ENCODE measurements at places on chromosomes 3 and 15. TPM values are rescaled to one million over a fixed set of nuclear protein-coding genes. Genes with fewer than 3 reads are reported as not detected.
A peak's percentile ranks its signal among the peaks of the same experiment; 100 is the strongest.

DNA sequence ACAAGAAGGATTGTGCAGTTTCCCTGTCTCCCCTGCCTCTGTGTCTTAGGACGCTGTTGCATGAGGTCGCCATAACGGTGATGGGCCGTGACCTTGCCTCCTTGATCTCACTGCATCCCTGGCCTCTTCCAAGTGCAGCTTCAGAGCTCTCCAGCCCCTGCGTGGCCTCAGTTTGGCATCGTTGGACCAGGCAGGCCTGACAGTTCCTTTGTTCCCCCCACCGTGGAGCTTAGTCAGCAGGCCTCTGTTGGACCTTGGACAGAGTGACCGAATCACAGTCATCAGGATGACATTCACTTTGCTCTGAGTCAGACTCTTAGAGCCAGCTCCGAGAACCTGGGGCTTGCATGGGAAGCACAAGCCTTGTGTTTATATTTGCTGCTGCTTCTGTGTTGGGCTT lies 139.4 kb downstream of the OPA1 start:
- peaks cover 14% of the 10 kb centered on the region for H3K27me3 ChIP-seq
- H3K4me1 ChIP-seq: no peaks in the 10 kb centered on the region
- no peak overlapping the region for H3K27ac ChIP-seq

GRCh38 chr3:50264383-50264963 lies 4.5 kb upstream of the SEMA3B start:
- peaks cover 16% of the 10 kb centered on the region for H3K27me3 ChIP-seq
- no peak overlapping the region for H3K27ac ChIP-seq
- no peaks in the 10 kb centered on the region for H3K4me1 ChIP-seq
- no peaks in the 10 kb centered on the region for H3K36me3 ChIP-seq
- no peak overlapping the region for H3K4me3 ChIP-seq

DNA sequence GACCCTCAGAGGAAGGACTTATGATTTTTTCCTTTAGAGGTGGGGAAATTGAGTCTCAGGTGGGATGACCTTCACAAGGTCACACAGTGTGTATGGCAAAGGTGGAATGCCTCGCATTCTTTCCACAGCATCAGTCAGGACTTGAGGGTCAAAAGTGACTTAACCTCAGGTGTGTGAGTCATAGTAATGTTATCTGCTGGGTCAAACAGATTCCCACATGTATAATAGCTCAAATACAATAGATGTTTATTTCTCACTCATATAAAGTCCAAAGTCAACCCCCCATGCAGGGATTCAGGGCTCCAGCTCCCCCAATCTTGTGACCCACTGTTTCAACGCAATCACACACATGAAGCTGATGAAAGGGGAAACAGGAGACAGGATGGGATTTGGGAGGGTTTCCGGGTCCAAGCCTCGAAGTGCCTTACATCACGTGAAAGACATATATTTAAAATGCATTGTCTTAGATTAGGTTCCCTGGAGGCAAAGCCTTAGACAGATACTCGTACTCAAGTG lies 34.0 kb upstream of the CCDC174 start:
- no peaks in the 10 kb centered on the region for H3K36me3 ChIP-seq
- peaks cover 10% of the 10 kb centered on the region for H3K27me3 ChIP-seq
- H3K4me1 ChIP-seq: no peaks in the 10 kb centered on the region
- DNase-seq: no peak
- no peak overlapping the region for H3K27ac ChIP-seq

DNA sequence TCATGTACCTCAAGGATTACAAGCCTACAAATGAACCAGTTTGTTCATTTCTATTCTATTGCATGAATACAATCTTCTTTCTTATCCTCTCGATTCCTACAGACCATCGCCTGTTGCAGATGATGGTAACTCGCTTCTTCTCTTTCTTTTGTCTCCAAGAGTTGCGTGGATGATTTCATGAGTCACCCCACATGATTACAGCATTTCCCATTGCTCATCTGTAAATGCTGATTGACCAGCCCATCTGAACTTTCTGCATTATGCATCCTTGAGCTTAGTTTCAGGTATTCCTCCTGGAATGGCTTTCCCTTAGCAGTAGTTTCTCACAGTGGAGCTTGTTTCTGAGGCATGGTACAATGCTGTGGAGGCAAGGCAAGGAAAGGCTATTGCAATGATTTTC lies 109.6 kb upstream of the TOPAZ1 start:
- no peak for DNase-seq
- H3K4me1 ChIP-seq: peaks cover 20% of the 10 kb centered on the region
- H3K4me3 ChIP-seq: no peak overlapping the region

DNA sequence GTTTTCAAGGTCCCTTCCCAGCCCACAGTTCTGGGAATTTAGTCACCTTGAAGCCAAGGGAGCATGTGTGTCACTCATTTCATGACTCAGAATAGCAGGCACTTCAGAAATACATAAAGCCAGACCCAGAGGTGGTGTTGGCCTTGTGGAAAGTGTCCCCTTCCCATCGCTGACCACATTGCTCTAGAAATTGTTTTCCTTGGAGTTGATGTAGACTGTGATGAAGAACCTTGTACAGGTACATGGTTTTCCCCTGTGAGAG lies 158.8 kb downstream of the SLCO3A1 start:
- peaks cover 3% of the 10 kb centered on the region for H3K27me3 ChIP-seq
- H3K4me1 ChIP-seq: peaks cover 46% of the 10 kb centered on the region
- no peaks in the 10 kb centered on the region for H3K36me3 ChIP-seq
- H3K27ac ChIP-seq: peak overlapping the region; percentile 50
- no peak for DNase-seq
- no peak overlapping the region for H3K4me3 ChIP-seq

GRCh38 chr3:178435575-178435974 lies 100.7 kb upstream of the KCNMB2 start:
- H3K4me1 ChIP-seq: no peaks in the 10 kb centered on the region
- H3K27ac ChIP-seq: no peak overlapping the region
- no peaks in the 10 kb centered on the region for H3K27me3 ChIP-seq
- H3K36me3 ChIP-seq: no peaks in the 10 kb centered on the region

GRCh38 chr15:53102483-53102882 lies 312.3 kb upstream of the ONECUT1 start:
- H3K27me3 ChIP-seq: no peaks in the 10 kb centered on the region
- no peaks in the 10 kb centered on the region for H3K36me3 ChIP-seq
- H3K4me1 ChIP-seq: no peaks in the 10 kb centered on the region
- no peak overlapping the region for H3K4me3 ChIP-seq
- DNase-seq: no peak

GRCh38 chr3:122824465-122825381 lies 29.9 kb downstream of the SLC49A4 start:
- H3K27ac ChIP-seq: no peak overlapping the region
- H3K4me3 ChIP-seq: no peak overlapping the region
- peaks cover 4% of the 10 kb centered on the region for H3K36me3 ChIP-seq
- H3K27me3 ChIP-seq: no peaks in the 10 kb centered on the region
- no peak for DNase-seq

DNA sequence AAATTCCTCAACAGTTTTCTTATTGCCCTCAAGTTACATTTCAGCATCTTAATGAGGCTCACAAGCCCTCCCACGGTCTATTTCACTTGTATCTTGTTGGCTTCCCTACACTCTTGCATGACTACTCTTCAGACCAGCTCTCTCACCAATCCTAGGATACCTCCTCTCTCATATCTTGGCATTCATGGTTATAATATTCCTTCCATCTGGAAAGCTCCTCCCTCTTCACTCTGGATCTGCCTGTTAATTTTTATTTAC lies 8.5 kb upstream of the CCDC80 start:
- peaks cover 5% of the 10 kb centered on the region for H3K27me3 ChIP-seq
- peak overlapping the region; percentile 19 for H3K27ac ChIP-seq
- no peak for DNase-seq

SLC28A2 gene
- not detected for total RNA-seq

UBA7 gene
- 97.5 TPM for total RNA-seq

KCNMB3 gene
- 0.47 TPM for total RNA-seq

ARNT2 gene
- 0.05 TPM for total RNA-seq
